ENCODE measurements at places on chromosomes 7 and 10.

DNA sequence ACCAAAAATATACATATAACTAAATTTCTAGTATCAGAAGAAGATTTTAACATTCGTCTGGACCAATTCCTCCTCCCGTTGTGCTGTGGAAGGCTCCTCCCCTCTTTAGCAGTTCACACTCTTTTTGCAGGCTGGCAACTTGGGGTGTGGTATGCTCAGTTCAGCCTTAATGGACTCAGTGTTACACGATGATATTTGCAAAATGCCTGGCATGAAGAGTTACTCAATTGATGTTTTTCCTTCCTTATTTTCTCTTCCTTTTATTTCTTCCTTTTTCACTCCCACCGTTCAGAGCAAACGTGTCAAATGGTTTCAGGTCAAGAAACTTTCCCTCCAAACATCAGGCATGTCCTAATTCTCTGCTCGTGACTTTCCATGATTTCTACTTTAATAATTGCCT is 248.3 kb downstream of the PHF14 start:
- no peak for DNase-seq

GRCh38 chr7:77458786-77459185 is 42.6 kb upstream of the GSAP start:
- DNase-seq: no peak

GRCh38 chr7:1233333-1234048 is 819 bp downstream of the UNCX start:
- no peak for DNase-seq

- DNase-seq: no peak
Observed at GRCh38 chr7:141999058-141999623, 3.5 kb downstream of the MGAM start.

DNA sequence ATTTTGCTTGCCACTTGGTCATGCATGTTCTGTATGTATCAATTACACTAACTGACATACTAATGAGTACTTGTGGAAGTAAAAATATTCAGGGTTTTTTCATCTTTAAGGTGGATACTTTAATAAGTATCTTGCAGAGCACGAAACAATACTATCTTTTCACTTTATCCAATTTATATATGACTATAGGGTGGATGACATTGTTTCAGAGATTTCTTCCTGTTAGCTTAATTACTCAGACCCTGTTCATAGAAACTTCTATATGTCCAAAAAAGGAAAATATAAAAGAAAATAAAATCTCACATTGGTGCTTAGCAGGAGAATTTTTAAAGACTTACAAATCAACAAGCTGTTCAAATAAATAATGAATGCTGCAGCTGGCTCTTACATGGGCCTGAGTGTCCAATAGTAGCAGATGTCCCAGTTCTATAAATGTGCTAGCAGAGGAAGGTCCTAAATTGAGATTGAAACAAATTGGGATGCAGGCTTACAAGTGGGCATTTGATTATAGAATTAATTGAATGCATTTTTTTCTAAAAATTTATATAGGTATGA is 91.5 kb upstream of the THSD7A start:
- DNase-seq: no peak

GRCh38 chr7:128869138-128869943 is 6.7 kb downstream of the ATP6V1F start:
- DNase-seq: peak; percentile 17

Measured in stimulated activated CD4-positive, alpha-beta T cell treated with anti-CD3 and anti-CD28 coated beads, Interleukin-12 subunit alpha, Interleukin-12 subunit beta, amount 100 ng/mL, for 24 hours (primary cell).